ENCODE measurements at places on chromosomes 4 and X.

GRCh38 chrX:48465336-48465933 is 4.6 kb downstream of the SLC38A5 start:
- no peak for DNase-seq

GRCh38 chr4:82382751-82383150 is 9.0 kb upstream of the HNRNPD start:
- no peak for DNase-seq

GRCh38 chr4:152325831-152326230 is 210.1 kb downstream of the FBXW7 start:
- DNase-seq = no peak

DNA sequence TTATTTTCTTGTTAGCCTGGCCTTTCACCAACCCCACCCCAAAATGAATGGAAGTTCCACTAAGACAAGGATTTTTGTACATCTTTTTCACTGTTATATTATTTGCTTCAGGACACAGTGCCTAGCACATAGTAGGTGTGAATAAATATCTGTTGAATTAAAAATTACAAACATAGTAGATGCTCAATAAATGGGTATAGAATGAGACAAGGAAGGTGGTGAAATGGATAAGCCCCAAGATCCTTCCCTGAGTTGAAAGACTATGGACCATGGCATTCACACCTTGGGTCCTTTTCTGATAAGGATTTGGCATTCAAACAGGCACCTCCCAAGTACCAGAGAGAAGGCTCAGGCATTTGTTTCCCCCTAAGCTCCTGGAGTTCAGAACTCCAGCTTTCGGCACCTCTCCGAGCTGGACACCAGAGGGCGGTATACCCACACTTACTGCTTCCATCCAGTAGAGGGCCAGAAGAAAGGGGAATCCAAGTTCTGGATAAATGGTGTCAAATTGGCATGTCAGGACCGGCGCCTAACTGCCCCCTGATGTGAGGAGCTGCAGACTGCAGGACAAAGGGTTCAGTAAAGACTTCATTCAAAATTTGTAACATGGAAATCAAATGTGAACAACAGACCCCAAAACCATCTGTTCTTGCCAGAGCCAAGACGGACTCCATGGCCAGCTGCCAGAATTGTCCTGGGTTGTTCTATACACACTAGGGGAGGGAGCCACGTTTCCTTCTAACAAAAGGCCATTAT is 193.0 kb downstream of the GPC3 start:
- DNase-seq = peak; percentile 74

GRCh38 chrX:17597327-17597726 is 140.0 kb upstream of the SCML1 start:
- DNase-seq = no peak

- DNase-seq = no peak
Measured at GRCh38 chrX:38126179-38126578, 94.5 kb downstream of the SRPX start.
